ENCODE measurements at places on chromosomes 1 and 21.

GRCh38 chr1:117174851-117175250 lies 35.9 kb downstream of the VTCN1 start:
- no peak for DNase-seq

- no peak for DNase-seq
Measured at GRCh38 chr21:25577424-25578055, 29.7 kb downstream of the MRPL39 start.

- no peak for DNase-seq
Measured at GRCh38 chr1:167491586-167492461, 26.5 kb downstream of the CD247 start.

- DNase-seq, result no peak
Measured at GRCh38 chr1:162040657-162041056, 17.0 kb upstream of the OLFML2B start.

DNA sequence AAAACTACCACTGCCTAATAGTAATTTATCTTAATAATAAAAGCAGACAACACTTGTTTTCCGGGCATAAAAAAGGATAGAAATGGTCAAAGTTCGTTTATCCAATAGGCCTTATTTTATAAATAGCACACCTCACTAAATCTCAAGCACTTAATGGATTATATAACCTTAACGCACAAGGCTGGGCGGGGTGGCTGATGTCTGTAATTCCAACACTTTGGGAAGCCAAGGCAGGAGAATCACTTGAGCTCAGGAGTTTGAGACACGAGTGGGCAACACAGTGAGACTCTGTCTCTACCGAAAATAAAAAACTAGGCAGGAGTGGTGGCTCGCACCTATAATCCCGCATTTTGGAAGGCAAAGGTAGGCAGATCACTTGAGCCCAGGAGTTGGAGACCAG lies 12.4 kb downstream of the EIF4G3 start:
- no peak for DNase-seq

- no peak for DNase-seq
Measured at GRCh38 chr1:61561666-61562065, 163.3 kb downstream of the TM2D1 start.

- no peak for DNase-seq
Measured at GRCh38 chr1:173532237-173532636, 55.1 kb downstream of the PRDX6 start.

- no peak for DNase-seq
Measured at GRCh38 chr1:107609808-107610207, 355.2 kb downstream of the VAV3 start.

GRCh38 chr1:111775966-111776365 lies 20.3 kb downstream of the DDX20 start:
- no peak for DNase-seq

GRCh38 chr1:72051538-72051937 lies 230.8 kb downstream of the NEGR1 start:
- no peak for DNase-seq

DNA sequence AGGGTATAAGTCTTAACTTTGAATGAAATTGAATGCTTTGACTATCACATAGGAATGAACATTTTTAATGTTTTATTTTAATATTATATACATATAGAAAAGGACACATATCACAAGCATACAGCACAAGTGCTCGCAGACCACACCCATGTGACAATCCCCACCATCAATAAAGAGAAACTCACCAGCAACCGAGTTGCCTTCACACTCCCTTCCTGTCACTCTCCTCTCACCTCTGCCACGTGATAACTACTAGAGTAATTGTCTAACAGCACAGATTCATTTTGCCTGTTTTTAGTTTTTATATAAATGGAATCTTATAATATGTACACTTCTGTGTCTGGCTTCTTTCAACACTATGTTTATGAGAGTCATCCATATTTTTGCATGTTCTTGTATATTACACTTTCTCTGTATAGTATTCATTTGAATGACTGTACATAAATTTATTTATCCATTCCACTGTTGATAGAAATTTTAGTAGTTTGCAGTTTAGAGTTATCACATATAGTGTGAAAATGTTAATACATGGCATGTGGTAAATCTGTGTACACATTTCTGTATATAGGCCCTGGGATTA lies 304.9 kb upstream of the DUSP10 start:
- DNase-seq, result no peak

DNA sequence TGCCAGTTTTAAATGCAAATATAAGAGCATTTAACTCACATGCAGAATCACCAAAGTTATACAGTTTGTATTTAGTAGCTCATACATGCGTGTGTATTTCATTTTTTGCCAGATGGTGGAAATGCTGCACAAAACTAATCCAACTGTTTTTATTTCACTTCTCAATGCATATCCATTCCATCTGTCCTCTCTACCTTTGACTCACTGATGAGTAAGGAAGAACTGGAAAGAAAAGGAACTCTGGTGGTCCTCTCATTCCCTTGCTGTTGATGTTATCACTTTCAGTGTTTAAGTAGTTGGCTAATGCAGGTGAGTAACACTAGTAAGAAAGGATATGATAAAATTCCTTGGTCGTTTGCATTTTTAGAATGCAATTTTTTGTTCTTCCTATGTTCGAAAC lies 5.7 kb upstream of the SLC1A7 start:
- no peak for DNase-seq

DNA sequence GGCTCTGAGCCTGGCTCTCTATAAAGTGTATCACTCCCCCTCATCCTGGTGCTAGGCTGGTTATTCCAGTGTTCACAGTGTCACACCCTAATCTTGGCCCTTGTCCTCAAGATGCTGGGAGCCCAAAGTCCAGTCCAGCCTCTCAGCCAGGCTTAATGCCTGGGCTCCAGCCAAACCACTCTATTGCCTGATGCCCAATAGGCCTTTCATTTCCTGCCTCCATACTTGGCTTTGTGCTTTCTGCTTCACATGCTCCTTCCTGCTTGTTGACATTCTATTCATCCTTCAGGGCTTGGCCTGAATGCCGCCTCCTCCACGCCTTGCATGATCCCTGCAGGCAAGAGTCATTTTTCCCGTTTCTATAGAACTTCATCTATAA lies 1.7 kb downstream of the KLHDC8A start:
- no peak for DNase-seq

- no peak for DNase-seq
Measured at GRCh38 chr1:97571760-97572159, 349.1 kb downstream of the DPYD start.

- no peak for DNase-seq
Measured at GRCh38 chr1:217554849-217555248, 76.0 kb downstream of the GPATCH2 start.

- DNase-seq, result no peak
Measured at GRCh38 chr1:8701794-8702471, 115.5 kb downstream of the RERE start.

DNA sequence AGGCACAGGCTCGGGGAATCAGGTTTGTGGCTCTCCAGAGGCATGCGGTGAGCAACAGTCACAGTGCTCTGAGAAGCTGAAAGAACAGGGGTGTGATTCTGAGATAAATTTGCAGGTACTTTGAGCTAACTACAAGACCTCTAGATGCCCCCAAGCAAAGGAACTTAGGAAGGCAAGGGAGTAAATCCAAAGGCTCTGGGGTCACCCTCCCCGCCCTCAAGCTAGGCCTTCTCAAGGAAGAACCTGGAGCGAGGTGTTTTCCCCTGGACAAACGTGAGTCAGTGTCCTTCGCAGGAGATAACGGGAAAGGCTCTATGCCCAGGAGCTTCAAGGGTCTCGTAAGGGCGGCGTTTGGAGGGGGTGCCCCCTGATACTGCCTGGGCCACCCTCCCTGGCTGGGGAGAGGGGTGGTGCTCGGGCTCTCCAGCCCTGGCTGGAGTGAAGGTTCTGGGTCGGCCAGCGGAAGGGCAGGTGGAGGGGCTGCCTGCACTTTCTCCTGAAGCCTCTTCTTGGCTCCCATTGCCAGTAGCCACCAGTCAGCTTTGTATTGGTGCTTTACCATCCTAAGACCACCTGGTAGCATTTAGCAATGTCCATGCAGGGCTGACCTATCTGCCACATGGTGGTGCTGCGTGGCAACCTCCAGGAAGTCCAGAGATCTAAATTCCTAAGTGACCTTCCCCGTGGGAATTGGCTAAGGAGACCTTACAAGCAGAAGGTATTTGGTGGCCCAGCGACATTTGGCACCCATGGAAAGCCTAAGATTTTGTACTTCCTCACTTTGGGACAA lies 44.0 kb downstream of the GPR161 start:
- DNase-seq, result no peak

All from germinal center (tissue), 1 donor.